ENCODE measurements at places on chromosomes 12 and 14.

DNA sequence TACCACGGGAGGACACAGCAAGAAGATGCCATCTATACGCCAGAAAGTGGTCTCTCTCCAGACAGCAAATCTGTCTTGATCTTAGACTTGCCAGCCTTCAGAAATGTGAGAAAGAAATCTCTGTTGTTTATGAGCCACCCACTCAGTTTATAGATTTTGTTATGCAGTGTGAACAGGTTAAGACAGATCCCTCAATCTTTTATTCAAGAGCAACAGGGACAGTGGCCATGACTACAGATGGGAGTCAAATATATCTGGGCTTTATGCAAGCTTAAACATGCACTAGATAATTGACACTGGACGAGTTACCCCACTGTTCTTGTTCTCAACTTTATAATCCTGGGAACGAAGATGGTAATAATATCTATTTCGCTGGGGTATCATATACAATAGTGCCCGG is 288.7 kb downstream of the RPAP3 start:
- no peak for DNase-seq

DNA sequence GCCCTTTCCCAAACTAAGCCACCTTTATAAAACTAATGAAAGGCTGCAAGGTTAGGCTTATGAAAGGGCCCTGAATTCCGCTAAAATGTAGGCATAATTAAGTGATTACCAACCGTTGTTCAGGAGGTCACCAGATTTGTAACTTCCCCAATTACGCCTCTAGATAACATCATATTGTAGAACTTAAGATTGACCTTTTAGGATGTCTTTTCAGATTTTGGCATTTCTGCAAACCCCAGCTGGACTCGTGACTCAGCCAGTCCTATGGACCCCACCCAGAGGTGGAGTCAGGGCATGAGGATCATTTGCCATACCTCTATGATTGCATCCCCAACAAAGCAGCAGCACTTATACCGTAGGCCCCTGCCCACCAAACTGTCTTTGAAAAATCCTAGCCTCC is 3.7 kb upstream of the LPCAT3 start:
- DNase-seq, result no peak

DNA sequence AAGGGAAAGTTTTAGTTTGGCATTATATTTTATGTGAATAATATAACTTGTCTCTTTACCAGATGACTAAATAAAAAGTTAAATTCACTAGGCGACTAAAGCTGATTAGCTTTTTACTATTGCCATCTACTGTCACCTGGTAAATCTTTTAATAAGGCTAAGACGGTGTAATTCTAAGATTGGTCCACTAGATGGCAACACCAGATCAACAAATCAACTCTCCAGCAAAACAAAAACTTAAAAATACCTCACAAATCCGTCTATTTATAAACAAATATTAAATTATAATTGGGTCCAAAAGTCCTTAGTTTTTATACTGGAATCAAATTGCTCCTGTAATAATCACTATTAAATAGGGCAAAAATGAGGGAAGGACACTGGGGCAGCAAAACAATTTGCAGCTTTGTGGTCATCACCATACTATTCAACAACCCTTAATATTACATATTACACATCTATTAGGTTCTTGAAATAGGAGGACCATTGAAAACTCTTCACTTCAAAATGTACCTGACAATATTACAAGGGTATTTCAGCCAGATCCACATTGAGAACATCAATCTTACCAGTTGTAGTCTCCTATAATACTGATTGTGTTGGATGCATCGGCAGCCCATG is 47.9 kb downstream of the GALC start:
- DNase-seq, result peak; percentile 43

- no peak for DNase-seq
Observed at GRCh38 chr14:65993996-65994395, 492.2 kb upstream of the CCDC196 start.

GRCh38 chr14:99924379-99924778 is 131.2 kb downstream of the EML1 start:
- no peak for DNase-seq

- DNase-seq, result peak; percentile 24
Observed at GRCh38 chr14:78448164-78449094, 278.3 kb downstream of the NRXN3 start.

DNA sequence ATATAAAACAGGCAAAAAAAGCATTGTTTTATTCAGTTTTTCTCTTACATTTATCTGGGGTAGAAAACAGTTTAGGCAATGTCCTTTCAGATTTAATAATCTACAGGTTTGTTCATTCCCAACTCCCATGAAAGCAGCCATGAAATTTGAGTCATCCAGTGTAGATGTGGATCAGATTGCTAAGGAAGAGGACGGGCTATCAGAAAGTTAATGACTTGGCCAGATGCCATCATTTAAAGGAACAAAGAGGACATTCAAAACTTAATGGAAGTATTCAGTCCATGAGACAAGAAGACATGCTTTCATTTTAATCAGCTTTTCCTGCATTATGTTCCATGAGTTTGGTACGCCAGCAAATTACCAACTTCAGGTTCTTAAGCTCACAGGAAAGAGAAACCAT is 31.1 kb upstream of the POC1B start:
- no peak for DNase-seq

- DNase-seq, result peak; percentile 89
Observed at GRCh38 chr12:56448860-56449621, at the start of gene TIMELESS. TSS of gene TIMELESS (minus strand) at chr12:56449426. CDS start at chr12:56434170, 15,256 bp downstream.

All from fibroblast of skin of right biceps (primary cell).